EH (cell line): ENCODE measurements at places on chromosomes 6 and 20.

GRCh38 chr6:119942078-119942752 is 592.7 kb upstream of the MAN1A1 start:
- DNase-seq = no peak

- no peak for DNase-seq
Observed at GRCh38 chr6:167660944-167661551, 165.7 kb upstream of the AFDN start.

GRCh38 chr6:47159763-47160162 is 117.6 kb upstream of the ADGRF1 start:
- no peak for DNase-seq

GRCh38 chr6:46733341-46733801 is 1.8 kb downstream of the PLA2G7 start:
- no peak for DNase-seq

DNA sequence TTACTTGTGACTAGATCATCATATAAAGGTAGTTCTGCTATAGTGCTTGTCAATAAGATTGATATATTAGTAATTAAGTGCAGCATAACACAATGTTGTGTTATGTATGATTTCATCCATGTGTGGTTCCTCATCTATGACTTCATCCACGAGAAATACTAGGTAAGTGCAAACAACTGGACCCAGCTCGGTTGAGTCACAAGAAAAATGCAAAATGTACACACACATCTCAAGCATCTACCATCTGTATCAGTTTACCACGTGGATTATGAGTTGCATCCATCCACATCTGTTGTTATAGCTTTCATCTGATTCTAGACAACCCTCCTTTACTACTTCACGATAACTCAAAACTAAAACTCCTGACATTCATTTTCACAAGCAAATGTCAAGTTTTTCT is 517.0 kb upstream of the CITED2 start:
- peak; percentile 43 for DNase-seq

DNA sequence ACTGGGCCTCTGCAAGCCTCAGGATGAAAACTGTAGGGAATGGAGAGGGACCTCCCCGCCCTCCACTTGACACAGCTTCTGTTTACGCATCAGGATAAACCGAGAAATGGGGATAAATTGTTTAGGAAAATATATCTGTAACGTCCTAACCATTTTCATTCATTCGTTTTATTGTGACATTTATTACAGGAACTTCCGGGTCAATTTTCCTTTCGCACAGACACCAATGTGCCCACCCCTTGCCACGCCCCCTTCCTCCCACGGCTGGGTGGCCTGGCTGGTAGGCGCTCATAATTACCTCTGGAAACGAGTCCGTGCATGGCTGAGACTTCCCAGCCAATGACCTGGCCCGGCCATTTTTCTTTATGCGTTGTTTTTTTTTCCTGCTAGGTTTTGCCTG is 96.1 kb downstream of the BMP7 start:
- DNase-seq = no peak

DNA sequence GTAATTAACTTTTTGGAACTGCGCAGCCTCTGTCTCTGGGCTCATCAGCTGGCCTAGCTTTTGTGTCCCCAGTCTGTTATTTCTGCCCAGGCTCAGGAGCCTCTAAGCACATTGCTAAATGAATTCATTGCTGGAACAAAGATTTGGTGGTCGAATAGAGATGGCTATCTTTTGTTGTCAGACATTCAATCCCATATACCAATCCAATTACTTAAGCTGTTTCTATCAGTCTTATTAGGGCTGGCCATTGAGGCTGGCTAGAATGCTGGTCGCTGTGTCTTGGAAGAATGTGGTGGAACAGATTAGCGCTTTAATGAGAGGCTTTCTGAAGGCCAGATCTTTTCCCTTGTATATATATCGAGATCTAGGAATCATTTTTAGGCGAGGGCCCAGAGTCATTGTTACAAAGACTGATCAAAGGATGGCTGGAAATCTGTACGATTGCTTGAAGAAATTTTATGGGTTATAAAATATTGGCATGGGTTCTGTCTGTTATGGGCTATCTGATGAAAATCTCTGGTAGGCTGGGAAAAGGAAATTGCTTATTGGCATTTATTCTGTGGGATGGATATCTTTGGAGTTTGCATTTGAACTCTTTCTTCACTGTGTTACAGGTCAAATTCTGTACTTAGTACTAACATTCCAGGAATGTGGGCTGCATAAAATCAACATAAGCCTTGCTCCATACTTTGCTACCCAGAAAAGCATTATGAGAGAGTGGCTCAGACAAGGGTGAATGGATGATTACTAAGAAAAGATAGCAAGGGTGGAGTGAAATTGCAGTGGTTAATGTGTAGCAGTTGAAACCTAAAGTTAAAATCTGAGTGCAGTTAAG is 34.8 kb upstream of the JAG1 start:
- peak; percentile 85 for DNase-seq

DNA sequence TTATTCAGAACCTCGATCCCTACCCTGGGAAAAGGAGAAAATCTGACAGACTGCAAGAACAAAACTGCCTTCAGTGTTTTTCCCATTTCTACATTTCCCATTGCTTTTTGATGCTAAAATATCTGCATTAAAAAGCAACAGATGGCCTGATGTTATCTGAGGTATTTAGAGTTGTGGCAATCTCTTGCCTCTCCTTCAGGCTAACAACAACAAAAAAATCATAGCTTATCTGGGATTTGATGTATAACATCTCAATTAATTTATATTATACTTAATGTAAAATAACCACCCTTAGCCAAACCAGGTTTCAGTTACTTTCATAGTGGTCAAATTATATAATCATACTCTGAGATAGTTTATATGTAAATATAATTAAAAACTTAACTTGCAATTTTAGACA is 15.8 kb upstream of the GABRR2 start:
- DNase-seq = no peak

DNA sequence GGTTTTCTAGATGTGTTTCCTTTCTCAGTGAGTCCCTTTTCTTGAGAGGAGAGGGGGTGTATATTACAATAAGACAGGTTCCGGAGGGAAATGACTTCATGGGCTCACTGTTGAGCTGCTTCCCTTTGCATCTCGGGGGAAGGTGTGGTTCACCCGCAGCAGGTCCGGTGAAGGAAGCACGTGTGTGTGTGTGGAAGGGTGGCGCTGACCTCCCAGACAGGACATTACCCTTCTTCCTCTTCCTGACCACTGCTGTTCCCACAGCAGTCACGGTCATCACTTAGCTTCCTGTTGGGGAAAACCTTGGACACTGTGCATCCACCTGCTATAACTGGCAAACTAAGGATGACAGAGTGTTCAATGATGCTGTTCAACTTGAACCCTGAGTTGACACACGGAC is 83.6 kb downstream of the PLEKHG1 start:
- DNase-seq = no peak

GRCh38 chr6:121398127-121398526 is 37.3 kb upstream of the GJA1 start:
- DNase-seq = no peak

DNA sequence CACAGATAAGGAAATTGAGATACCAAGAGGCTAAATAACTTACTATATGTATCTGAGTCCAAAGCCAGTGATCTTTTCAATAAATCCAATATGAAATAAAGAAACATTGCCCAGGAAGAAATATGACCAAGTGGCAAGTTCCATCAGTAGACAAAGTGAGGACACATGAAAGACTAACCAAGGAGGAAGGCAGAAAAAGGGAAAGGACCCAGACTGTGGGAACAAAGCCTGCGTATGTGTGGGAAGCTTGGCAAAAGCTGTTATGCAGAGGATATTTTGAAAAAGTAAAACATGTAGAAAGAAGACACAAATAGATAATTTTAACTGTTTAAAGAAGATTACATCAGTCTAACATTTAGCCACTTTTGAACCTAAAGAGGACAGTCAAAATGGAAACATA is 264.4 kb upstream of the PRDM1 start:
- no peak for DNase-seq

- peak; percentile 48 for DNase-seq
Observed at GRCh38 chr6:25889877-25890853, 16.1 kb upstream of the SLC17A3 start.

DNA sequence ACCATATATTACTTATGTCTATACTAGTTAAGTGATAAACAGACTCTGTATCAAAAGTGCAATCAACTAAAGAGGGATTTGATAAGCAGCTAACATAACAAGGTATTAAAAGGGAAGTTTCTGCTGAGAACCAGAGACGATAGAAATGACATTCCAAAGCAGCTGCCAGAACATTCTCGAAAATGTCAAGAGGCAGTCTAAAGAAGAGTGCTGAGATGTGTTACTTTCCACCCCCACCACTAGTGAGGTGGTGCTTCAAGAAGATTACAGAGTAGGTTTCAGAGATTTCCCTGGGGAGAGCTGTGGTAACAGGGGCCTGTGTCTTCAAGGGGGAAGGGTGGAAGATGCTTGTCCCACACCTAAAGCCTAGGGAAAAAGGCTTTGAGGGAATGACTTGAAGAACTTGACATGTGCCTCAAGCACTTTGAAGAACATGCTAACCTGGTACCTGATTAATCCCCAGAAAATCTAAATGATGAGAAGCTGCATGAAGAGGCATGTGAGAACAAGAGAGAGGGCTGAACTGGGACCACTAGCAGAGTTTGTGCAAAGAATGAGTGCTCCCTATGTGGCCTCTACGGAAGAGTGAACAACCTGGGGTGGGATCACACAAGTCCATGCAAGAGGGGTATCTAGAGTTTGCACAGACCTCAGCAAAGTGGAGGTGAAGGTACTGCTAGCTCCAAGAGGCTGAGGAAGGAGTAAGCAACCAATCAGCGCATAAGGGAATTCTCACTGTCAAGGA is 5.0 kb downstream of the FAM184A start:
- DNase-seq = no peak

- DNase-seq = no peak
Observed at GRCh38 chr20:46599227-46599987, 49.0 kb upstream of the OCSTAMP start.

DNA sequence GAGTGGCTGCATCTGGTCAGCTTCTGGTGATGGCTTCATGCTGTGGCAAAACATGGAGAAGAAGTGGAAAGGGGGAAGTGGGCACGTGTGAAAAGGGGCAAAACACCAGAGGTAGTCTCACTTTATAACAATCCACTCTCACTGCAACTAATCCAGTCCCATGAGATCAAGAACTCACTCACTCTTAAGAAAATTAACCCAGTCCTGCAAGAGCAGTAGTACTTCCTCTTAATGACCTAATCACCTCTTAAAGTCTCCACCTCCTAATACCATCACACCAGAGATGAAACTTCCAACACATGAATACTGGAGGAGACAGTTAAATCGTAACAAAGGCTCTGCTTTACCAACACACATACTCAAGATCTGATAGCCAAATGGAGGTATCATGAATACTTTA is 152.6 kb downstream of the THEMIS start:
- DNase-seq = no peak

DNA sequence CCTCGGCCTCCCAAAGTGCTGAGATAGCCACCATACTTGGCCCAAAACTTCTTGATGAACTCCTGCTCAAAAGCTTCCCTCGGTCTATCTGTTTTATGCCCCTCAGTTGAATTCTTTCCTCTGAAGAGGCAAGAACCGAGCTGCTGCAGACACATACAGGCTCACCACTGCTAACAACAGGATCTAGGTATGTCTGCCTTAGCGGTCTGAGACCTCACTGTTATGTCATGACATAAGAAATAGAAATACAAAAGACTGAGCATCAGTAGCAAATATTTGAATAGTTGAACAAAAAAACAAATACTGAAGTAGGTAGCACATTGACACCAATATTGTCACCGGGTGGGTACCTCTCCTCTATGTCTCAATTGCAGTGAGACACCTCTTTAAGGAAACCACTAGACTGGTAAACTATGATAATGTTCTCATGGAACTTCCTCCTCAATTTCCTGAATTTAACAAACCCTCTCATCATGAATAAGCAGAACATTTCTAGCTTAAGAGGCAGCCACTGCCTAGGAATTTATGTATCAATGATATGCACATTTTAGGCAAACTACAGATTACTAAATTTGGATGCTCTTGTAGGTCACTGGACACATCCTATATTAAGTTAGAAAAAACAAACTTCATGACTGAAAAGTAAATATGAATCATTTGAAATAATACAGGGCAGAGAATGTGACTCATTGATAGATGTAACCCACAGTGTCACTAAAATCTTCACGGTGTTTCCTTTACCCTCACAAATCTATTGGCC is 9.4 kb upstream of the STXBP5 start:
- DNase-seq = peak; percentile 75

DNA sequence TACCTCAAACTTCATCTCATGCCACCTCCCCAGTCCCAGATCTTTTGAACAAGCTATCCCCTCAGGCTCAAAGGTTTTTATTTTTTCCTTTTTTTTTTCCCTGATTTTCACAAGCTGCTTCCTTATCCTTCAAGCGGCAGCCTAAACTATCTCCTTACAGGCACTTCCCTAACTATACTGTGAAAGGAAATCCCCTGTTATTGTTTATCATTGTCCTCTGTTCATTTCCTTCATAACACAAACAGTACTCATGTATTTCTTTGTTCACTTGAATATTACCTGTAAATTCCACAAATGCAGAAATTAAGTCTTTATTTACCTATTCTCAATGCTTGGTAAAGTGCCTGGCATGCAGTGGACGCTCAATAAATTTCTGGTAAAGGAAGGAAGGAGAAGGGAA is 48.9 kb downstream of the ME1 start:
- no peak for DNase-seq

DNA sequence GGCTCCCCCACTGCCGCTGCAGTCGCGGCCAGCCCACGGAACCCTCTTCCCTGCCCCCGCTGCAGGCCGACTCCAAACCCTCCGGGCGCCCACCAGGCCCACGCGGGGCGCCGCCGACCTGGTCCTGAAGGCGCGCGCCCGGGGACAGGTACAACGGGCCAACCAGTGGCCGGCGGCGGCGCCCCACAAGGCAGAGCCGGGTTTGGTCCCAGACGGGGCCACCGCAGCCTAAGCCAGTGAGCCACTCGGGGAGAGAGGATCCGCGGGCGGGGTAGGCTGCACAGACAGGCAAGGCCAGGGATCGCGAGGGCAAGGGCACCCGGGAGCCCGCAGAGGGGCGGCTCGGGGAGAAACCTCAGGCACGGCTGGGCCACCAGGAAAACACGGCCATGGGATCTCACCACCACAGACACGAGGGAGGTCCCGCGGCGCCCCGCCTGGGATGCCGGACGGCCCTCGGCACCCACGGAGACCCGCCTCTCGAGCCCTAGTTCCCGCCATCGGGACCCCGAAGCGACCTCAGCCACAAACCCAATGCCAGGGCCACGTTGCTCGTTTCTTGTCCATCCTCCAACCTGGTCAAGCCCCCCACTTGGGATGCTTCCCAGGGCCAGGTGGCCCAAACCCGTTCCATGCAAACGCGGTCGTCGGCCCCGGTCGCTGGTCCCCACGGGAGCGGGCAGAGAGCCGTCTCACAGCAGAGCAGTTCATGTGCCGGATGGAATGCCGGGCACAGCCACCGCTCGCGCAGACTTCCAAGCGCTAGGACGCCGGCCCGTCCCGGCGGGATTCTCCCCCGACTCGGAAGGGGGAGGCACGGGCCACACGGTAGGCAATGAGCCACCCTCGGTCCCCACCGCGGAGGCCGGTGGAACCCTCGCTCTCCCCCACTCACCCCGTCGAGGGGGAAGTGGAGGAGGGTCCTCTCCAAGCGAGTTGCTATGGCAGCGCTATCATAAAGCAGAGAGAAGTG is 1956.6 kb upstream of the DEFB115 start:
- DNase-seq = no peak
